ENCODE measurements at places on chromosomes 3 and 15. TPM values are rescaled to one million over a fixed set of nuclear protein-coding genes. Genes with fewer than 3 reads are reported as not detected.

ZNF662 gene
- 9.6 TPM for total RNA-seq

SENP8 gene
- total RNA-seq: 3.3 TPM

CHRNA7 gene
- total RNA-seq: 0.75 TPM

DNA sequence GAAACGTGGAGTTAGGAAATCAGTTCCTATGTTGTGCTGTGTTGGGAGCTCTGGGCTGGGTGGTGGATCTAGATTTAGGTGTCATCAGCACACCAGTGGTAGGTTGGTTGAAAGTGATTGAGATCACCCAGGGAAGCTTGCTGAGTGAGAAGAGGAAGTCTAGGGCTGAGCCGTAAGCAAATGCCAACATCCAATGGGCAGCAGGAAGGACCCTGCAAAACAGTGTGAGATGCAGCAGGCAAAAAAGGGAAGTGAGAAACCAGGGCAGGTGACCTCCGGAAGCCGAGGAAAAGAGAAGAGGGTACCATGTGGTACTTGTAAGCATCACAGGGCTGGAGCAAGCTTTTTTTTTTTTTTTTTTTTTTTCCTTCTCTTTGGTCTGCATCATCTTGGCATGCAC lies 15.9 kb upstream of the COPG1 start:
- peak; percentile 67 for DNase-seq

GRCh38 chr3:37903320-37903719 lies 41.6 kb downstream of the CTDSPL start:
- DNase-seq: no peak

- DNase-seq: no peak
These were observed 17.6 kb upstream of the CD47 start for GRCh38 chr3:108108416-108108815.

Data from upper lobe of right lung (tissue), 1 donor.